Fibroblast of the aortic adventitia (primary cell): ENCODE measurements at places on chromosomes 1 and 21. TPM values are rescaled to one million over a fixed set of nuclear protein-coding genes. Genes with fewer than 3 reads are reported as not detected.

The GPA33 gene
- total RNA-seq: not detected in 2 replicates

The SLC37A1 gene
- 0.27 and 2.5 TPM in 2 replicates for total RNA-seq

The TCEA3 gene
- 22.8 and 44.9 TPM in 2 replicates for total RNA-seq

The CFHR5 gene
- not detected in 2 replicates for total RNA-seq

The PIGR gene
- not detected in 2 replicates for total RNA-seq

The BRDT gene
- total RNA-seq: not detected in 2 replicates

The GCSAML gene
- not detected in 2 replicates for total RNA-seq

The SOD1 gene
- total RNA-seq: 217 and 225 TPM in 2 replicates

The SLC19A2 gene
- total RNA-seq: 6.0 and 7.7 TPM in 2 replicates

The CDC7 gene
- total RNA-seq: 3.8 and 15.5 TPM in 2 replicates

The CELF3 gene
- total RNA-seq: not detected in 2 replicates

The ADAMTS1 gene
- 284 and 390 TPM in 2 replicates for total RNA-seq

The LENEP gene
- total RNA-seq: not detected in 2 replicates

The TLCD4 gene
- total RNA-seq: 0.25 and 0.36 TPM in 2 replicates

The CBR1 gene
- 82.4 and 95.0 TPM in 2 replicates for total RNA-seq

The MYOC gene
- 0.36 and 3.8 TPM in 2 replicates for total RNA-seq

The PTCH2 gene
- total RNA-seq: 0.36 and 0.57 TPM in 2 replicates

The BGLAP gene
- 0.18 TPM in 1 of 2 replicates, not detected in the other for total RNA-seq

The SYNJ1 gene
- total RNA-seq: 9.6 and 11.4 TPM in 2 replicates

The SAMSN1 gene
- 0.27 TPM in 1 of 2 replicates, not detected in the other for total RNA-seq

The SLC35D1 gene
- 8.7 and 12.6 TPM in 2 replicates for total RNA-seq

The CYP4A22 gene
- not detected in 2 replicates for total RNA-seq

The ARHGAP30 gene
- not detected in 2 replicates for total RNA-seq

The COL9A2 gene
- total RNA-seq: 1.8 and 7.0 TPM in 2 replicates

The CCDC24 gene
- 2.6 TPM in 2 replicates for total RNA-seq

The KRTAP7-1 gene
- not detected in 2 replicates for total RNA-seq

The RGS5 gene
- total RNA-seq: 6.4 and 20.2 TPM in 2 replicates
